ENCODE measurements at places on chromosomes 5 and 9.

GRCh38 chr9:21687351-21687750 is 115.1 kb upstream of the MTAP start:
- DNase-seq: no peak

DNA sequence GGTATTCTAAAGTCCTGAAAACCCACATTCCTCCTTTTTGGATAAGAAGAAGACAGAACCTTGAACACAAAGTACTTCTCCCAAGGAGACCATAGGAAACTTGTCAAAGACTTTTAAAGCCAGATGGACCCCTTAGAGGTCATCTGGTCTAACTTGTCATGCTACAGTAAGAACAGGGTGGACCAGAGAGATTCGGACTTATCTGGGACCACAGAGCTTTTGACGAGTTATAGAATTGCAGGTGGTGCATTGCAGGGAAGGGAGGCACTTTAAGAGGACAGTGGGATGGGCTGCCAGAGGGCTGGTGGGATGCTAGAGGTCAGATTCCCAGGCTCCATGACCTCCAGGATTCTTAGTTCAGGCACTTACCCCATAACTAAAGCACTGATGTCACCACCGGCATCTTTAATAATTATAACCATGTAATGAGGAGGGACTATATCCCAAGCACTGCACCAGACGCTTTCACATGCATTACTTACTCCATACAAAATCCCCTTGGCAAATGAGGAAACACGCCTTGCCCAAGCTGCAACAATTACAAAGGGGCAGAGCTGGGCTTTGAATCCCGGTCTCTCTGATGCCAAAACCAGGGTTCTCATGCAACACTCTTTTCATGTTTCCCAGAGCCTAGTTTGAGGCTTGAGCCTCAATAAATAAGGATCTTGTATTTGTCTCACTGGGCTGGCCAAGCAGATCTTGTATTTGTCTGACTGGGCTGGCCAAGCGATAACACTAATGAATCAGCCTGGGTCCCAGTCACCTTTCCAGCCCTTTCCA is 12.8 kb upstream of the GPX3 start:
- no peak for DNase-seq

DNA sequence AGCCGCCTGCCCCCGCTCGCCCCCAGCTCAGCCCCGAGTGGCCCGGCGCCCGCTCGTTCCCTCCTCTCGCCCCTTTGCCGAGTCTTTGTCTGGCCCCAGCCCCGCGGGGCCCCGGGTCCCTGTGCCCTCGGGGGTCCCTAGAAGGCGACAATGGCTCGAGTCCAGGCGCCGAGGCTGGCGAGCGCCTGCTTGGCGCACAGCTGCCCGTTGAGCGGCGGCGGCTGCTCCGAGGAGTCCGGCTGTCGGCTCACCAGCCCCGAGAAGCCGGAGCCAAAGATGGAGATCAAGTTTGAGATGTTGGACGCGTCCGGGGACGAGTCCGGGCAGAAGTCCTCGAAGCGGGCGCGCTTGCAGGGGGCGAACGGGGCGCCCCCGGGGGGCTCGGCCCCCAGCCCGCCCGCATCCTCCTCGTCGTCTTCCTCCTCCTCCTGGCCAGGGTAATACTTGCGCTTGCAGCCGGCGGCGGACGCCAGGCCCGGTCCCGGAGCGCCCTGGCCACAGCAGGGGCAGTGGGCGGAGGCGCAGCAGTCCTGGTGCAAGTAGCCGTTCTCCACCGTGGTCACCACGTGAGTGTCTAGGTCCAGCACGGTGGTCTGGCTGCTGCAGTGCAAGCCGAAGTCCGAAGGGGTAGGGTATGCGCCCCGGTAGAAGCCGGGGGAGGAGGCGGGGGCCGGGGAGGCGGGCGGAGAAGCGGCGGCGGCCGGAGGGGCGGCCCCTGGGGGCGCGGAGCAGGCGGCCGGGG is 1.2 kb downstream of the IER5L start:
- DNase-seq: no peak

DNA sequence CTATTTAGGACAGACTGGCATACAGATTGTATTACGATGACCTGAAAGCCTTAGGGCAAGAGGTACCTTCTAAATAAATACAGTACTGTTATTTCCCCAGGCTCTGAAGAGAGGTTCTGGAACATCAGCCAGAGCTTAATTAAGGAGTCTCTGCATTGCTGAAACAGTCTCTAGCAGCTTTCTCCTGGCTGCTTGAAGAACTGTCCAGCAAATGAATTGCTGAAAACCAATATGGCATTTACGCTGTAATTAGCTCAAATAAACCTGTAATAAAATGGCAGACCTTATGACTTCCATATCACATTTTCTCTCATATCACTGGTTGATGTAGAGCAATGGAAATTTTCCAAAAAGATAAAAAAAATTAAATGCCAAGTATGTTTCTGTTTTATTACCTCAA is 636.3 kb downstream of the GABRG2 start:
- no peak for DNase-seq

DNA sequence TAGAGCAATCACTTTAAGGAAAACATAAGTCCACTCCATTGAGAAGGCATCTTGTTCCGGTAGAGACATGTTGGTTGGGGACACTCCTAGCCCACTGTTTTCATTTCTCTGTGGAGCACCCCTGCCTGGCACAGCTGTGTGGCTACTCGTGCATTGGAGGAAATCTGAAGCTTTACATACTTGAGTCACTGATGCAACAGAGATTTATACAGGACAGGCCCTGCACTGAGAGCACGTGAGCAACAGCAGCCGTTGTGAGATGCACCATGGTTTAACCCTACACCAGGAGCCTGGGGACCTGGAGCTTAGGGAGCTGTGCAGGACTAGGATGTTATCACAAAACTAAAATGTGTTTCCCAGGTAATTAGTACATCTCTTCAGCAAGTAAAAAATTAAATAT is 230.7 kb upstream of the IRX1 start:
- no peak for DNase-seq

DNA sequence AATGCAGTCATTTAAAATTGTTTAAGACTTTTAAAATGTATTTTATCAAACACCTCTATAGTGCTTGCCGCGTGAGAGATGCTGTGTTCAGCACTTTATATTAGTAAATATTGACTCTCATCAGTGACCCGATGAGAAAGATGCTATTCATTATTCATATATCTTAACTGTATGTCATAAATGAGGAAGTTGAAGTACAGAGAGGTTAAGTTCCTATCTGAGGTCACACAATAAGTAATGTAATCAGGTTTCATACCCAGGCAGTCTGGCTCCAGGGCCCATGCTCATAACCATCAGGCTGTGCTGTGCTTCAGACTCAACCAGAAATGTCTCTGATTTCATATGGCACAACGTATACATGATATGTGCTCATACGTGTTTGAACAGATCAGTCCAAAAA is 119.0 kb downstream of the SV2C start:
- no peak for DNase-seq

GRCh38 chr5:167582283-167582682 is 709.2 kb upstream of the WWC1 start:
- DNase-seq: no peak

- DNase-seq: no peak
Observed at GRCh38 chr5:82160948-82161347, 117.2 kb downstream of the RPS23 start.

DNA sequence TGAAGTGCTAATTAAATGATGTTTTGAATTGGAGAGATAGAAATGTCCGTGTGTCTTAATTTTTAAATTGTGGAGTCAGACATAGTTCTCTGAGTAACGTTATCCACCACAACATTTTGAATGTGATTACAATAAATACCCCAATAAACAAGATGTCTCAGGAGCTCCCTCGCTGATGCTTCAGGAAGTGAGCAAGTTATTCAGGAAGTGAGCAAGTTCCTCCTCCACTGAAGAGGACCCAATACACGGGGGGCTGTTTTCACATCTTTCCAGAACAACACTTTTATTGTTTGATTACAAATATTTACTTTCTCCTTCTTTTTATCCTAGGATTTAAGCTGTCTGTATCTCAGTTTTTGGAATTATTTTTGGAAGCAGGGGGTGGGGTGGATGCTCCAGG is 363.8 kb downstream of the LRRC70 start:
- DNase-seq: no peak

- no peak for DNase-seq
Observed at GRCh38 chr5:25554077-25554476, 909.3 kb upstream of the CDH10 start.

GRCh38 chr9:126464694-126465441 is 138.2 kb downstream of the MVB12B start:
- DNase-seq: no peak

- no peak for DNase-seq
Observed at GRCh38 chr5:173514661-173515060, 101.8 kb downstream of the BOD1 start.

DNA sequence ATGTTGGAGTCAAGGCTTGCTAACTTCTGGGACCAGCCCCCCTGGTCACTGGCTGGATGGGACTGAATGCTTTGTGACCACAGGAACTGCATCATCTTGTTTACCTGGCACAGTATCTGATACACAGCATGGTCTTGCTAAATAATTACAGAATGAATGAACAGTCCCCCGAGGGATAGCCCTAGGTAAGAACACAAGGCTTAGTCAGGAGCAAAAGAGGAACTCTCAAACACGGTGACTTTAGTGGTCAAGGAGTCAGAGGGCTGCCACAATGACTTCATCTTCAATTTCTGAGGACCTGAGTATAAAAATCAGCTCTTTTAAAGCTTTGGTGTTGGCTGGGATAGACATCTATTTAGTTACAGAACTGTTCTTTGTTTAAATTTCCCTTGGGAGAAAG is 15.1 kb upstream of the CXCL14 start:
- no peak for DNase-seq

DNA sequence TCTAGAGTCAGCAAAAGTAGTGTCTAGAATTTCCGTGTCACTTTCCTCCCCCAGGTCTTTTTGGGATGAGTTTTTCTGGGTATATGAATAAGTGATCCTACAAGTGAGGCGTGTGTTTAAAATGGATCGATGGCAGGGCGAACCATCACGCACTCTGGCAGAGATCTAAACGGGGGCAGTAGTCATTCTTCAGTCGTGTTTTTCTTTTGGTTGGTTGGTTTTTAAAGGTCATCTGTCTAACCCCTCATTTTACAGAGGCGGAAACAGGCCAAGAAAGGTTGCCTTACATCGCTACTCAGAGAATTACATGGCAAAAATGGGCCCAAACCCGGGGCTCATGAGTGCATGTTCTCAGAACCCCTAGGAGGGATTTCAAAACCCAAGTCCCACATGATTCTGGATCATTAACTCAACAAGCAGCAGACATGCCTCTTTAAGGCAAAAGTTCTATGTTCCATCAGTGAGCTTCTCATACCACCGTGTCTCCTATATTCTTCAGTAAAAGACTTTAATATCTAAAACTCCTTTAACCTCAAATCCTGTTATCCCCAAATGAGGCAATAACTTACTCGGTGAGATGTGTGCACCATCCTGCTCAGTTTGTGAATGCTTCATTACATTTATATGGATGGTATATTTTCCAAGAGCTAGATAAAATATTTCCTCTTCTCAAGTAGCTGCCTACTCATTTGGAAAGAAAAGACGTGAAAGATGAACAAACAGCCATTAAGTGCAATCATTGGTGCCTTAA is 145.8 kb downstream of the AOPEP start:
- DNase-seq: no peak

DNA sequence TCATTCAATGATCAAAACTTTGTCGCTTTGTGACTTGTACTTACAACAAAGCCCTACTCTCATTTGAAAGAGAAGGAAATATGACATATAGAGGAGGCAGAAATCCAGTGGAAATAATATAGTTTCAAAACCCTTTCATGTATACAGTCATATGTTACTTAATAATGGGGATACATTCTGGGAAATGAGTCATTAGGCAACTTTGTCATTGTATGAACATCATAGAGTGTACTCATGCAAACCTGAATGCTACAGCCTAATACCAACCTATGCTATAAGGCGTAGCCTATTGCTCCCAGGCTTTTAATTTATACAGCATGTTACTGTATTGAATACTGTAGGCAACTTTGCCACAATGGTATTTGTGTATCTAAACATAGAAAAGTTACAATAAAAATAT is 69.0 kb upstream of the SMC2 start:
- DNase-seq: no peak
